Activated T-helper 1 cell treated with anti-CD3 and anti-CD28 coated beads, Interleukin-12 subunit alpha, Interleukin-12 subunit beta, Interleukin-2, Interleukin-4 antibody, amounts not matched to agents 30 ng/mL and 10 ng/mL and 1 ng/mL, durations not matched to agents 14 hours and 24 hours and 36 hours (primary cell): ENCODE measurements at places on chromosomes 4 and X.

GRCh38 chr4:150495550-150495949 is 86.4 kb upstream of the MAB21L2 start:
- DNase-seq, result no peak

DNA sequence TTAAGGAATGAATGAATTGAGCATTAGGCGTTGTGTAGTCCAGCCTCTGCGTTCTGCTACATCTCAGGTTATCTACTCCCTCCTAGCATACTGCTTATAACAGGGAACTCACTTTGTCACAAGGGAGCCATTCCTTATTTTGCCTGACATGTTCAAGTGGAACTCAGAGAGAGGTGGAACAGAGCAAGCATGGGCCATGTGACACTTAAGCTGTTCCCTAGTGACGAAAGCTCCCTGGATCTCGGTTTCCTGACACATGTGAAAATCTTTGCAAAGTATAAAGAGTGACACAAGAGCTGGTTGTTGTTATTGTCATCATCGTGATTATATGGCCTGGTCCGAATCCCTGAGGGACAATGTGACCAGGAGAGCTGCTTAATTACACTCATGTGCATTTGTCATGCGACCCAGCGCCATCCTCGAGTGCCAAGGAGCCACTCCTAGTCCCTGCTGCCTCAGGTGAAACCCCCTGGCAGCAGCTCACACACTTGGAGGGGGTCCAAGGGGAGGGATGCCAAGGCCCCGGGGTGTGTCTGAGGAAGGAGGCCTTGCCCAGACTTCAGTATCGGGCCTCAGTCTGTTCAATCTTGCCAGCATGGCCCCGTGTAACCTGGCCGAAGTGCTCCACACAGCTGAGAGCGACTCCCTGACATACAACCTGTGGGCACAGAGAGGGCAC is 98.5 kb upstream of the MAP3K15 start:
- no peak for DNase-seq

DNA sequence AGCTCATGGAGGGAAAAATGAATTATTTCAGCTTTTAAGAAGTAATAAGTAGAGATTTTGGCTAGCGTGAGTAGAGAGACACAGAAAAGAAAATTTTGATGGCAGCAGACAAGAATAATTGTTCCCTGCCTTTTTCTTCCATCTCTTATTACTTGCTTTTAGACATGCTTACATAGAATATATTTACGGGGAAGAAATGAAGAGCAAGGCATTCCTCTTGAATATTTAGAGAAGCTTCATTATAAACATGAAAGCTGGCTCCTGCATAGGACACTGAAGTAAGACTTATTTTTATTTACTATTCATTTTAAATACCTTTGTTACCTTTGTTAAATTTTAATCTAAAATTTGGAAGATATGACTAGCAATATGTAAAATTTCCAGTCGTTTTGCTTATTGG is 32.2 kb downstream of the DCK start:
- no peak for DNase-seq

DNA sequence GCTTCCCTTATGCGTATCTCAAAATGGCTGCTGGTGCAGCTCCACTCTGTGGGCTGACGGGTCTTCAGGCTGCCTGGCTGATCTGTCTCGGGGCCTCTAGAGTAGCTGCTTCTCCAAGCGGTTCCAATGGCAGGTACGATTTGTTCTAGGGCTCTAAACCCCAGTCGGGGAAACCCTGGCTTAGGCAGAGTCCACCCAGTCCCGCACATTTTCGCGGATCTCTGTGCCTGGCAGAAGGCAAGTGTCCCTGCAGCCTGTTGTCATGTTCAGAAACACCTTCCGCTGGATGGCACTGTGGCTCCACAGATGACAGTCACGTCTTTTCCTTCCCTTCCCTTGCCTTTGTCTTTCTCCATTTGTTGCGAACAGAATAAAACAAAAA is 54.4 kb downstream of the NBDY start:
- DNase-seq, result no peak

- no peak for DNase-seq
Observed at GRCh38 chr4:107035819-107036583, at the start of gene DKK2. DKK2 (minus strand) TSS chr4:107036313; CDS start chr4:107035591, 722 bp downstream.

DNA sequence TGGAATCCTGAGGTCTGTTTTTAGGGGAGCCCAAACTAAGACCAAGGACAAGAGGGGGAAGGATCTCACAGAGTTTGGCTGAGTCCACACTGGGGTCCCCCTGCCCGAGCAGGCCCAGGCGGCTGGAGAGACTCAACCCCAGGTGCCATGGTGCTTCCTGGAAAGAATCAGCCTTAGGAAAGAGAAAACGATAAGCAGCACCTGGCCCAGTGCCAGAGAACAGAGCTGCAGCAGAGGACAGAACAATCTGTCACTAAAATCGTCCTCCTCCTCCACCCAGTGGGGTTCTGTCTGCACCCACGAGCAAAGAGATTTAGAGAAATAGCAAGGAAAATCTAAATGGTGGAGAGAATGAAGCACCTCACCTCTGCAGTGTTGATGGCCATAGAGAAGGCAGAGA is 470.5 kb downstream of the BCOR start:
- no peak for DNase-seq

DNA sequence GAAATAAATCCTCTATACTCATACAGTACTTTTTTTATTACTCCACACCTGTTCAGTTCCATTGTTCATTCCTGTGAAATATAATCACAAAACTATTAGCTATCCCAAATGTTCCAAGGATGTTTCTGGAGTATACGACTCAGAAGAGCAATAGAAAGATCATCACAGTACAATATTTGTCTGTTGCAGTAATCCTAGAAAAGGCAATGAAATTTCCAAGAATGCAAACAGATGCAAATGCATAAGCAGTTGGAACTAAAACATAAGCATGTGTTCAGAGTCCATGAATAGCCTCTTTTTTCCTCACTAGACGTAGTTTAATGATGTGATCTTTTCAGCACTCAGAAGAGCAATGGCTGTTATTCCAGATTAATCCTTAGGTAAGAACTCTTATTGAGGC is 55.2 kb downstream of the RTL3 start:
- no peak for DNase-seq

- no peak for DNase-seq
Observed at GRCh38 chr4:86927843-86928395, 6.9 kb upstream of the AFF1 start.

DNA sequence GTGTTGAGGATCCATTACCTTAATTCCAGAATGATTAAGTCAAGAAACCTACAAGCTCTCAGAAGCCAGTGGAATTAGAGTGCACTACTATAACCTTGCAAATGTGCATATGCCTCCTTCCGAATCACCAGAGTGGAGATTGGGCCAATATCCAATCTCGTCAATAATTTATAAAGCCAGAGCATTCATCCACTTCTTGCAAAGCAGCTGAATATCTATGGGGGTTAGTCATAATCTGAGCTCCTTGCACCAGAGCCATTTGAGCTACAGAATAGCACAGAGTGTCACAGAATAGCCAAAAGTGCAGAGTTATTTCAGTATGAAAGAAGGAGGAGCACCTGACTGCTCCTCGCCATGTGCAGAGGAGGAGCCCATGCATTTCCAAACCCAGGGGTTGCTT is 69.2 kb upstream of the MTM1 start:
- no peak for DNase-seq

DNA sequence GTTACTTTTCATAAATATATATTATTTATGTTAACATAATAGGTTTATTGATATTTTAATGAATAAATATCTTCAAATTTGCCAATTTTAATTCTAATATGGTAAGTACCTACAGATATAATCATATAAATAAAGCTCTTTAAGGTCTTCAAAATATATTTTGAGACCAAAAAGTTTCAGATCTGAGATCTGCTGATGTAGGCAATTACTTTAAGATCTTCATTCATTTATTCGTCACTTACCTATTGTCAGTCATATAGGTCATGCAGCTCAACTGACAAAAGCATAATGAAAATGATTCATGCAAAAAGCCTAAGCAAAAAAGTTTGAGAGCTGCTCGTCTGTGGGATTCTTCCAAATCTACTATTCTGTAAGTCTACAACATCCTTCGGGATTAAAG is 64.8 kb downstream of the AFAP1 start:
- DNase-seq, result no peak

GRCh38 chr4:22192084-22192511 is 243.5 kb upstream of the KCNIP4 start:
- DNase-seq, result no peak

GRCh38 chr4:127782025-127782274 is 172 bp upstream of the HSPA4L start:
- no peak for DNase-seq

- DNase-seq, result no peak
Observed at GRCh38 chr4:163878336-163879121, 384.0 kb downstream of the TMA16 start.

DNA sequence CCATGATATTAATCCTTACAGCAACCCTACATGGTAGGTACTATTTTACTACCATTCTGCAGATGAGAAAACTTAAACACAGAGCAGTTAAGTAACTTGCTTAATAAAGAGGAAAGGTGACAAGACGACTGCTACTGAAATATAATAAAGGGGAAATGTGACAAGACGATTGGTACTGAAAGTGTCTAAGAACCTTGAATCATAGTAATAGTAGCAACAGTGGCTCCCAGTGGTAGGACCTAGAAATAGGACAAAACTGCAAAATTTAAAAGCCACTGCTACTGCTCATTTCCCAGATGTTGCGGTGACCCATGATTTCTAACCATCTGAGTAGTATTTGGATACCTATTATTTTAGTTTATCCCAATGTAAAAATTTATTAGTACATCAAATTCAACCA is 89.5 kb downstream of the TASL start:
- DNase-seq, result no peak

DNA sequence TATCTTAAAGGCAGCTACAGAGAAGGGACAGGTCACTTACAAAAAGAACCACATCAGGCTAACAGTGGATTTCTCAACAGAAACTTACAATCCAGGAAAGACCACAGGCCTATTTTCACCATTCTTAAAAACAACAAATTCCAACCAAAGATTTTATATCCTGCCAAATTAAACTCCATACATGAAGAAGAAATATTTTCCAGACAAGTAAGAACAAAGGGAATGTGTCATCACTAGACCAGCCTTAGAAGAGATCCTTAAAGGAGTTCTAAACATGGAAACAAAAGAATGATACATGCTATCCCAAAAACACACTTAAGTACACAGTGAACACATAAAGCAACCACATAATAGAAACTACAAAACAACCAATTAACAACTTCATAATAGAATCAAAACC is 105.6 kb downstream of the ANXA10 start:
- DNase-seq, result no peak
